ENCODE measurements at places on chromosomes 6 and 20.

GRCh38 chr20:32123088-32123487 lies 13.6 kb downstream of the TM9SF4 start:
- no peak for DNase-seq

DNA sequence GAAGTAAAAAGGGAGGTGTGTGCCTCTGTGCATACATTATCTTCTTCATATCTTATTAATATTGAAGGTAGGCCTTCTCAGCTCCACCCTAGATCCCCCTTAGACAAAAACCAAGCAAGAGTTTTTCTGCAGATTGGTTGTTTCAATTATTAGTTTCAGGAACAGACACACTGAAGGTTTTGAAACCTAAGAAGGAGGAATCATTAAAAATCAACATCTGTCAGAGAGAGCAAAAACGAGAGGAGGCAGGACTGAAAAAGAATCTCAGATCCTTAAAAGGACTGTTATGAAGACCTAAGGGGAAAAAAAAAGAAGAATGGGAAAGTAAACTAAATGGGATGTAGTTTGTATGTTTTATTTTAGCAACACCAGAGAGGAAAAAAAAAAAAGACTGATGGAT lies 560.8 kb upstream of the JAG1 start:
- DNase-seq = no peak

GRCh38 chr6:15462256-15462655 lies 200.6 kb downstream of the DTNBP1 start:
- DNase-seq = no peak

DNA sequence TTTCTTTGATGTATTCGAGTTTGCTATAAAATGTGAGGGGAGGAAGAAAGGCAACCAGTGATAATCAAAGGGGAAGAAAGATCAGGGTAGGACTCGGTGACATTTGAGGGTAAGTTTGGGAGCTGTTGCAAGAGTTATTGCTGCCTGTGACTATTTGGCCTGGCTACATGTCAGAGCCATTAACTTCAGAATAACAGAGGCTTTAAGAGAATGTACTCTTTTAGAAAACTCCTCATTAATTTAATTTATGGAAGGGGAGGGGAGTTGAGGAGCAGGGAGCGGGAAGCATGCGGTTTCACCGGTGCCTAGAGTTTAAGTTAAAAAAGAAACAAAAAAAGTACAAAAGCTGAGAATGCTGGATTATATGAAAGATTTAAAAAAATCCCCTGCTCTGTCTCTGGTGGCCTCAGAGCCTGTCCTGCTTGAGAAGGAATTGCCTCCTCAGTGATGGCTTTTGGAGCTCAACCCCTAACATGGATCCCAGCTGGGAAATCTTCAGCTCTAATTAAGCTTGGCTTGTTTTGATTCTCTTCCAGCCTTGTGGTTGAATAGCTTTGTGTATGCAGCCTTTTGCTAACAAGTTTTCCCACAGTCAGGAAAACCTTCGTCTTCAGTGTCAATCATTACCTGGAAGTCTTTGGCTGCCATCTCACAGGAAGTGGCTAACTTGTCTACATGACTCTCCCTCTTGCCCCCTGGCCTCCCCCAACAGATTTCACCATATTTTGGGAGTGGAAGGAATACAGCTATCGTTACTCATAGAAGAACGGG lies 238.2 kb downstream of the SOX4 start:
- DNase-seq = no peak

- DNase-seq = no peak
These were observed 239.8 kb upstream of the SULF2 start for GRCh38 chr20:48025051-48025515.

- DNase-seq = no peak
These were observed 24.7 kb upstream of the KCNK16 start for GRCh38 chr6:39347206-39347605.

- DNase-seq = peak; percentile 30
These were observed 11.9 kb downstream of the VSTM2L start for GRCh38 chr20:37914672-37915433.

DNA sequence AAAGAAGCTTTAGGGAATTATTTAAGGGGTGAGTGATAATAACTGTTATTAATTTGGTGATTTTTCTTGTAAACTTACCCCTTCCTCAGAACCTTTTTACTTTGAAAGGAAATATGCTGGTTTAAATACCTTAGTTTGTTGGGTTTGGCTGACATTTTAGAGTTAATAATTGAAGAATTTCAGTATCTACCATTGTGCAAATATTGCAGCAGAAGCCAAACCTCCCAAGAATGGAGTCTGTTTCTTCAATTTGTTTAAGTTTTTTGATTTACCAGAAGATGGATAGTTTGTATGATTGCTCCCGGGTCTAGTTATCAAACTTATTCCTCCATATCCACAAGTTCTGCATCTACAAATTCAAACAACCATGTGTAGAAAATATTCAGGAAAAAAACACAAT lies 77.1 kb downstream of the ATRN start:
- DNase-seq = no peak
